ENCODE measurements at places on chromosomes 4 and X.

DNA sequence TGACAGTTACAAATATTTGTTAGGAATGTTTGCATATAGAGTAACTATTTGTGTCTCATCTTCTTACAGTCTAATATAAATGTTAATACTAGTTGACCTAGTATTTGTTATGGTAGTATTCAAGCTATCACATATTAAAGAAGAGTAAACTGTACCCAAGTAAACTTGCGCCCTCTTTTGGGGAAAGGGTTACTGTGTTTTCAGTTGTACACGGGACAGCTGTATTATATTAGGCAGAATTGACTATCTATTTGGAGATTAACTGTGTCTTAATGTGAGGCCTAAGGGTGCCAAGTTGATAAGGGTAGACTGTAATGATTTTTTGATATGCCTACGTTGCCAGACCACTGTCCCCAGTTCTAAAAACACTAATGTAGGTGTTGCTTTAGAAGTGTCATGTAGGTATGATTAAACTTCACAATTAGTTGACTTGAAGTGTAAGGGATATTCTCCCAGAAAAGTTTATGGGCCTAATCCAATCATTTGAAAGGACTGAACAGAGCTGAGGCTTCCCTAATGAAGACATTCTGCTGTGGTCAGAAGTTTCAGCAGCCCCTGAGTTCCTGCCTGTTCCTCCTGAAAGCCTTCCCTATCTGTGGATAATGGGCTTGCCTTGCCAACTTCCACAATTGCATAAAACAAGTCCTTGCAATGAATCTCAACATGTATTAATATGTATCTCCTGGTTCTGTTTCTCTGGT, 172.8 kb upstream of the CXCL13 start:
- no peak for DNase-seq

DNA sequence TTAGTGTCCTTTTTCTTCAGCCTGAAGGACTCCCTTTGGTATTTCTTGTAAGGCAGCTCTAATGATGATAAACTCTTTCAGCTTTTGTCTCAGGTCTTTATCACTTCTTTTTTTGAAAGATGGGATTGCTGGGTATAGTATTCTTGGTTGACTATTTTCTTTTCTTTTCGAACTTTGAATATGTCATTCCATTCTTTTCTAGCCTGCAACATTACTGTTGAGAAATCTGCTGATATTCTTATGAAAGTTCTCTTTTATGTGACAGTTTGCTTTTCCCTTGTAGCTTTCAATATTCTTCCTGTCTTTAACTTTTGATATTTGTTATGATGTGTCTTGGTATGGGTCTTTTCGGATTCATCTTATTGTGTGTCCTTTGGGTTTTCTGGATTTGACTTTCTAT, 107.6 kb upstream of the SRD5A3 start:
- no peak for DNase-seq

GRCh38 chr4:117239434-117239833, 154.1 kb upstream of the TRAM1L1 start:
- DNase-seq, result no peak

GRCh38 chr4:158769175-158769921, 522 bp downstream of the FNIP2 start:
- DNase-seq, result no peak

DNA sequence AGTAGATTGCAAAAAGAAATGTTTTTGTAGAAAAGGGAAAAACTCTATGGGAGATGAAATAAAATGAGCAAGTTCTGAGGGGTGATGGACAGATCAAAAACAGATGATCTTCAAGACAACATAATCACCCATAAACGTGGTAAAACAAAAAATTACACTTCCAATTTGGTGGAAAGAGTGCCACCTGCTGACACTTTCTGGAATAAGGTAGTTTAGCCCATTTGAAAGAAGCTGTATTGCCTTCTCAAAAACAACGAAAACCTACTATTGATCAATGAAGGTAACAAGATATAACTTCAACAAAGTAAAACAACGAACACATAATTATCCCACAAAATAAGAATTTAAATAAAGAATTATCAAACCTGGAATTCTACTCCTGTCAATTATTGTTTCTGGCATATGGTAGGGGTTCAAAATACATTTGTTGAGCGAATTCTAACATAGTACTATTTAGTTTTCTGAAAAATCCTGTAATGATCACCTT, 2.5 kb downstream of the COQ2 start:
- DNase-seq, result peak; percentile 10

DNA sequence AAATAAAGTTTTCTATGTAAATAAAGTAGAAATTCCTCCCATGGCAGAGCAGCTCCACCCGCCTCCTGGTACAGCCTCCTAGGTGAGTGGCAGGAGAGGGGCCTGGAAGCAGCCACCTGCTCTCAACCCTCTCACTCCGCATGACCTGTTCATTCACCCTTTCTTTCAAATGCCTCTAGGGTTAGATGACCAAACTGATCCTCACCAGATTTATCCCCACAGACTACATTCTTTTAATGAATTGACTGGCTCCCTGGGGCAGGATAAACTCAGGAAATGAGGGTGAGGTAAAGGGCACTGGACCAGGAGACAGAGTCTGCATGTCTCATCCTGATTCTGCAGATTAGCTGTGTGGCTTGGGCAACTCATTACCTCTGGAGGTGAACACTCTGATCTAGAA, 32.6 kb upstream of the NKX6-1 start:
- DNase-seq, result no peak

GRCh38 chrX:18970465-18970864, 13.4 kb downstream of the PHKA2 start:
- no peak for DNase-seq

All from NCI-H2081 treated with DMSO at 0.1 percent for 48 hours (cell line).